ENCODE measurements at places on chromosomes 1 and 21.

DNA sequence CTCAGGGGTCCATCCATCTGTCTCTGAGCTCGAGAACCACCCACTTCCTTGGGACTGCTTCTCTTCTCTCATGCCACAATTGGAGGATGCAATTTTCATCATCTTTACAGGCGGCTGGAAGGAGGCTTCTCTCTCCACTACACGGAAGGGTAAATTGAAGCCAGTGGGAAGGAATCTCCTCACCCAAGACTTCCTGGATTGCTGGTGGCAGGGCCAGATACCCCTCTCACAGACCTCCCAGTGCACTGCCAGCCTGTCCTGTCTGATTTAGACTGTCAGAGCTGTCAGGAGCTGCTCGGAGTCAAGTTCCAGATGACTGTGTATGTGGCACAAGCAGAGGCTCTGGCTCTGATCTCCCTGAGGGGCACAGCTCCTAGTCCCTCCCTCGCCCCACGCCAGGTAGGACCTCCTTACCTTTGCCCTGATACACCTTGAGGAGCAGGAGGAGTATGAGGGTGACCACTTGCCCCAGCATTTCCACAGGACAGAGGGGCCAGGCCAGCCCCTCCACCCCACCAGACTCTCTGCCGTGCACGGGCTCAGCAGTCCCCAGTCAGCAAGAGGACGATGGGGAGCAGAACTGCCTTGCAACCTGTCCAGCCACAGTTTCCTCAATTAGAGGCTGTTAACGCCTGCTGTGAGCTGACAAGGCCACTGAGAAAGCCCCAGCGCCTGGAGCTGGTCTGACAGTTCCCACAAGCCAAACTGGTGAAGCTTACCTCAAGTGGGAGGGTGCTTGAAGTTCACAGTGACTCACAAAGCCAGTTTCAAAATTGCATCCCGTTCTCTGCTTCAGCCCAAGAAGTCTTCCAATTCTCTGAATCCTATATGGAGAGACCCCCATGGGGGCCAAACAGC, at the start of gene CD244:
CD244 (minus strand) TSS at position 685 of the 858 bp plus-strand sequence; CDS start at position 475, 210 bp downstream.
- peak; percentile 79 for DNase-seq

DNA sequence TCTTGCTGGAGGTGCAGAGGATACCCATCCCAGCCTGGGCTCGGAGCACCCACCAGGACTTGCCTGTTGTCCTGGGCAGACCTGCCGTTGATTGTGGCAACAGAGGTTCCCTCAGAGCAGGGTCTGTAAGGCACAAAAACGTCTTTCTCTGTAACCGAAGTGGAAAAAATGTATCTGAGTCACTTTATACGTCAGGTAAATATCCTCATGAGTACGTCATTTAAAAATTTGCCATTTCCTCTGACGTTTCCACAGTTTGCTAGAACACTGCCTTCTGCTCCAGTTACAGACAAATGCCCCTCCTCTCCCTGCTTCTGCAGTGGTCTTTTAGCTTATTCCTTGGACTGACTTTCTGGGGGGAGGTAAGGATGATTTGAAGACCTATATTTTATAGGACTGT, 326.8 kb downstream of the HHAT start:
- DNase-seq = no peak

DNA sequence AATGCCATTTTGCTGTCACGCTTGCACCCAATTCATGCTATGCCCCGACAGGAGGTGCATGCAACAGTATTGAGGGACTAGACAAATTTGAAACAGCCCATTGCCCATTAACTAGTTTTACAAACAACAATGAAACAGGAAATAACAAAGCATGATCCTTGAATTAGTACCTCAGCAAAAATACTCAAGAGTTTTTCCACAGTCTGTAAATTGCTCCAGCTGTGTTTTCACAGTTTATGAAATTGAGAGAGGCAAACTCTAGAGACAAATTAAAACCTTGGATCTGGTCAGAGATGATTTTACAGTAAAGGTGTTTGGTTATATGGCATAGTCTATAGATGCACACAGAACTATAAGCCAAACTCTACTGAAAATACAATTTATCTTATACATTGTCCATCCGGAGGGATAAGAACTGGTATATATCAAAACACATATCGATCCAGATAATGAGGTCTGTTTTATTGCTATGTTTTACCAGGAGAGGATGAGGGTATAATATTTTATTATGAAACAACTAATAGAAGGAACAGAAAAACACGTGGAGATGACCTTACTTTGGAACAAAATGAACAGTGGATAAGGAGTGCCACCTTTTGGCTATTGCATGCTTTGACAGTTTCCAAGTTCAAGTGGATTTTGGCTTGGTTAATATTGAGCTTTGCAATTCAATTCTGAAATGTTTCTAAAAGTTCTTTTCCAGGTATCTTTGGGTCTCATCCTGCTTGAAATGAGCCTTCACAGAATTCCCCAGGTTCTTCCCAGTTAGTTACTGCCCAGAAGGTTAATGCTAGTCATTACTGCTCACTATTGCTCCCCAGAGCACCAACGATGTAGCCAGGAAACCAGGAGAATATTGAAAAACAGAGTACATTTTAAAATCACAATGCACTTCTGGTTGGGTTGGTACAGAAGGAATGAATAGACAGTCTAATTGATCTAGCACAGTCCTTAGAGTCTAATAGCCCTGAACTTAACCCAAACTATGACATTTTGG, 45.7 kb downstream of the ZC3H11B start:
- DNase-seq = no peak

DNA sequence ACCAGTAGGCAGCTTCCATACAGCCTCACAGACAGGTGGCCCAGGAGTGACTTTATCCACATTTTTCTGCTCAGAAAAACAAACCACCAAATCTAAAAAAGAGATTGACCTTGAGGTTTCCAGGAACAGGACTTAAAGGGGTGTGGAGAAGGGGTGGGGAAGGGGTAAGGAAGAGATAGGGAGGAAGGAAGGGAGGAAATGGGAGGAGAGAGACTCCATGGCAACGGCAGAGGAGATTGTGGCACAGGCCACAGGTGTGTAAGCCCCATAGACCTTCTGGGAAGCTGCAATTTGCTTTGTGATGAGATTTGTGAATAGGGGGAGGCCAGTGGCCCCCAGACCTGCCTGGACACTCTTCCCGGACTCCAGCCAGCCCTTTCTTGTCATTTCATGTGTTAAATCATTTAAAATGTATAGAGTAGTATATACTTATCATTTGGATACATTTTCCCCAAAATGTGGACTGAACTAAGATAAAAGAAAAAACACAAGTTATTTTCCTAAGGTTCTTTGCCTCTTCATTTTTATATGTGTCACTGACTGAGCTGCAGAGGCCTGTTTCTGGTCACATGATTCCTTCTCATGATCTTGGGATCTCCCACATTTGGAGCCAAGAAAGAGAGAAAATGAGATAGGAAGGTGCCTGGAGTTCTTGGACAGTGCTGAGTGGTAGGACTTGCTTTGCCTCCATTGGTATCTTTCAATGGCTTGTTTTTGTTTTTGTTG, 55.5 kb downstream of the CLIC6 start:
- DNase-seq = no peak
